KBM-7 (cell line): ENCODE measurements at places on chromosomes 7 and 10.

- DNase-seq: peak; percentile 45
Measured at GRCh38 chr7:99499371-99499720, 735 bp downstream of the ZNF394 start.

- DNase-seq: no peak
Measured at GRCh38 chr7:13933091-13933490, 56.4 kb downstream of the ETV1 start.

DNA sequence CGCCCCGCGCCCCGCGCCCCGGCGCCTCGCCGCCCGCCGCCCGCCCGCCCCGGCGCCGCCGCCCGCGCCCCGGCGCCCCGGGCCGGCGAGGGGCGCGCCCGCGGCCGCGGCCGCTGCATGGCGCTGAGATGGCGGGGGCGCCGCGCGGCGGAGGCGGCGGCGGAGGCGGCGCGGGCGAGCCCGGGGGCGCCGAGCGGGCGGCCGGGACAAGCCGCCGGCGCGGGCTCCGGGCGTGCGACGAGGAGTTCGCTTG is 174 bp downstream of the ADCY1 start:
- no peak for DNase-seq

DNA sequence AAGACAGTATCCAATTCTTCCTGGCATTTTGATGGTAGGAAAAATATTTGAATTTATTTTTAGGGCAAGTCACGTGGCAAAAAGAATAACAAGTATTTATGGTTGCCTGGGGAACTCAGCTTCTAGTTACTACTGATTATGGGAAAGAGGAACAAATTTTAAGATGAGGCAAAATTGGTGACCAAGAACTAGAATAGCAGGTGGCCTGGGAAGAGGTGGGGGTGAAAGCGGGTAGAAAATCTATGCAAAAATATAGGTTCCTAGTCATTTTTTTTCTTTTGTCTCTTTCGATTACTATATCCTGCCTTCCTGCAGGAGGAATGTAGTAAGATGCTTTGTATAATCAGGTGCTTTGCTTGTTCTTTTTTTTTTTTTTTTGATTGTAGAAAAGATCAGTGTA is 27.8 kb downstream of the ENTPD1 start:
- DNase-seq: no peak

DNA sequence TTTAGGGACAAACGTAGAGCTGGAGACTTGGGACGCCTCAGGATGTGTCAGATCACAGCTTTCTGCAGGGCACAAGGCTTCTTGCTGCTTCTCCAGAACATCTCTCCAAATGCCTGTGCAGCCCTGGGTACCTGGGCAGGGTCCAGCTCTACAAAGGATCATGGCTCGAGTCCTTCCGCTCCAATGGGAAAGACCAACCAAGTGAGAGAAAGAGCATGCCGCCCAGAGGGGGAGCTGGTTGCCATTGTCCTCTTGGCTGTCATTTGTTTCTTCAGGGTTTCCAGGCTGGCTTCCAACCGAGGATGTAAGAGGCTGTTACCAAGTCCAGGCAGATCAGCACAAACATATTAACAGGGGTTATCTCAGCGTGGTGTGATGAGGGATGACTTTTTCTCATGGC is 5.6 kb upstream of the LEP start:
- no peak for DNase-seq

DNA sequence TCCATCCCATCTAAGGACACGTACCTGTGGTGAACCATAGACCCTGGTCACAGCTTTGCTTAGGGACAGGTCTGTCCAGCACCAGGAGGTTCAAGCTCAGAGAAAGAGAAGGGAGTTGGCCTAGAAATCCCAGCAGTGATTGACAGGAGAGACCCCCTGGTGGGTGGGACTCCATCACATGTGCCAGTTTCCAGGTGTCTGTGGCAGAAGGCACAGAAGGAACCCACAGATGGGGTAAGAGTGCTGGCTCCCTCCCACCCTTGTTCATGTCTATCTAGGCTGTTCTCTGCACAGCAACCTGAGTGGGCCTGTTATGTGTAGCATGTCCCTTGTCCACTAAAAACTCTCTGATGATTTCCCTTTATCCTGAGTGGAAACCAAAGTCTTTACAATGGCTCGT is 54.0 kb upstream of the GRB10 start:
- DNase-seq: no peak

- no peak for DNase-seq
Measured at GRCh38 chr10:107498983-107499382, 334.5 kb upstream of the SORCS1 start.

- no peak for DNase-seq
Measured at GRCh38 chr7:5170251-5170650, 19.8 kb upstream of the WIPI2 start.

GRCh38 chr7:98000356-98000755 is 10.4 kb upstream of the OCM2 start:
- DNase-seq: no peak

DNA sequence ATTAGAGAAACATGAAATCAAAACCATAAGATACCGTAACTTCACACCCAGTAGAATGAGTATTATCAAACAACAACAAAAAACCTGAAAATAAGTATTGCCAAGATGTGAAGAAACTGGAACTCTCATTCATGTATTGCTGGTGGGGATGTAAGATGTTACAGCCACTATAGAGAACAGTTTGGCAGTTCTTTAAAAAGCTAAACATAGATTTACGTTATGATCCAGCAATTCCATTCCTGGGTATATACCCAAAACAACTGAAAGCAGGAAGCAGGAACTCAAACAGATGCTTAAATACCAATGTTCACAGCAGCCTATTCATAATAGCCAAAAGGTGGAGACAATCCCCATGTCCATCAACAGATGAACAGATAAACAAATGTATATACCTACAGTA is 72.5 kb downstream of the NT5C2 start:
- DNase-seq: no peak

- DNase-seq: no peak
Measured at GRCh38 chr7:102138676-102139075, 148.0 kb upstream of the SH2B2 start.

DNA sequence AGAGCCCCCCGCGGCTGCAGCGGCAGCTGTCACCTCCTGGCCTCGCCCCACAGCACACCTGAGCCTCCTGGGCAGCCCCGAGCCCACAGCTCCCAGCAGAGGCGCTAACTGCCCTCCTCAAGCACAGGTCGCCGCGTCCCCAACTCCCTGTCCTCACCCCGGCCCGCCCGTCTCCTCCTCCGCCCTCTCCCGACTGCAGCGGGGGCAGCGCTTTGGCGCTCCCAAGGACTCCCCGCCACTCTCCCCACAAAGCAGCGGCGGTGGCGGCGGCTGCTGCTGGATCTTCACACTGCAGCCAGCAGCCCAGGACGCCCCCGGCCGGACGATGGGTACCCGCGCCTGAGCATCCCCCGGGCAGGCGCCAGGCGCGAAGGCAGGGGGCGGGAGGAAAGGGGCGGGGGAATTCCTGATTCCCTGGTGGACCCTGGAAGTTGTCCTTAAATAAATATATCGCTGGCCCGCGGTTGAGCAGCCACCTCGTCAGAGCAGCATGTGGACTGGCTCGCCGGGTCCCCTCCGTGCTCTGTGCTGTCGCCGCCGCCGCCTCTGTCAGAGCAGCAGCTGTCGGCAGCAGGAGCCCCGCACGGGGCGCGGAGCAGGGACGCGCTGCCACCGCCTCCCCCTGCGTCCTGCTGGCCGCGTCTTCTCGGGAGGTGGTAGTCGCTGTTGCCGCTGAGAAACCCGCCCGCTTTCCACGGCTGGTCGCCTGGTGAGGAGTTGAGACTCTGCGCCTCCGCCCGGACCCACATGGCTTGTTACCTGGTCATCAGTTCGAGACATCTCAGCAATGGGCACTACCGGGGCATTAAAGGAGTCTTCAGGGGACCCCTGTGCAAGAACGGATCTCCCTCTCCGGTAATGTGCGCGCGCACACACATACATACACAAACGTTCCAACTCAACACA is at the start of gene ZNF804B:
Gene ZNF804B (plus strand): TSS at position 471 of the 906 bp plus-strand sequence. CDS start 277 bp downstream, at position 748.
- DNase-seq: no peak

- DNase-seq: no peak
Measured at GRCh38 chr7:38973760-38974159, 3.9 kb upstream of the POU6F2 start.
